Ovary (tissue), 10 donors: ENCODE measurements at places on chromosomes 2 and 18.
A peak's percentile ranks its signal among the peaks of the same experiment; 100 is the strongest.

- H3K36me3 ChIP-seq = no peaks in the 10 kb centered on the region
- no peak overlapping the region for H3K27ac ChIP-seq
- H3K4me1 ChIP-seq = no peaks in the 10 kb centered on the region
- DNase-seq = no peak
- H3K4me3 ChIP-seq = no peak overlapping the region
- no peaks in the 10 kb centered on the region for H3K27me3 ChIP-seq
Measured at GRCh38 chr18:34380326-34380725, 155.6 kb upstream of the NOL4 start.

- H3K27ac ChIP-seq = no peak overlapping the region
- no peak overlapping the region for H3K4me3 ChIP-seq
- no peaks in the 10 kb centered on the region for H3K4me1 ChIP-seq
Measured at GRCh38 chr18:10202845-10203321, 251.6 kb upstream of the APCDD1 start.

- no peak for DNase-seq
- no peak overlapping the region for H3K27ac ChIP-seq
- no peak overlapping the region for H3K4me3 ChIP-seq
- no peaks in the 10 kb centered on the region for H3K4me1 ChIP-seq
Measured at GRCh38 chr2:1581965-1582625, 162.2 kb downstream of the PXDN start.

GRCh38 chr2:17257189-17257909, 260.9 kb downstream of the RAD51AP2 start:
- no peaks in the 10 kb centered on the region for H3K27me3 ChIP-seq
- no peak for DNase-seq
- H3K4me3 ChIP-seq = no peak overlapping the region
- no peaks in the 10 kb centered on the region for H3K36me3 ChIP-seq

GRCh38 chr2:70344195-70344594, 42.3 kb upstream of the FAM136A start:
- no peaks in the 10 kb centered on the region for H3K4me1 ChIP-seq
- H3K36me3 ChIP-seq = no peaks in the 10 kb centered on the region
- H3K4me3 ChIP-seq = no peak overlapping the region
- H3K27ac ChIP-seq = no peak overlapping the region
- DNase-seq = no peak

DNA sequence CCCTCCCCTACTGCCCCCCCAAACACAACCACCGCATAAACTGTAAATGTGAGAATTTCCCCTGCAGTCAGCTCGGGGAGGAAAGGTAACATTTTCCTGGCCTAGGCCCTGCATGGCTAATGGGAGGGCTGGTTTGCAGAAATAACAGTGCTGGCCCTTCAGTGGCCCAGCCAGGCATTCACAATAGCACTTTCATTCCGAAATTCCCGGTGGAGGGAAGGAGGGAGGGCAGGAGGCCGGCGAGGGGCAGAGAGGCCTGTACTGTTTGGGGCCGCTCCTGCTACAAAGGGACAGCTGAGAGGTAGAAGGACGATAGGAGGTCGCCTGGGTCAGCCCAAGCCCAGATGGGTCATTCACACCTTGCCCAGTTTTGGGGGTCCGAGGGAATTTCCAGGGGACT, 11.3 kb downstream of the CYP26B1 start:
- H3K36me3 ChIP-seq = no peaks in the 10 kb centered on the region
- H3K4me1 ChIP-seq = no peaks in the 10 kb centered on the region
- peak; percentile 12 for DNase-seq
- no peaks in the 10 kb centered on the region for H3K27me3 ChIP-seq
- no peak overlapping the region for H3K4me3 ChIP-seq
- H3K27ac ChIP-seq = no peak overlapping the region

GRCh38 chr2:98821629-98822135, 90.8 kb upstream of the MGAT4A start:
- H3K4me3 ChIP-seq = no peak overlapping the region
- H3K4me1 ChIP-seq = peaks cover 3% of the 10 kb centered on the region
- DNase-seq = no peak
- no peaks in the 10 kb centered on the region for H3K36me3 ChIP-seq

DNA sequence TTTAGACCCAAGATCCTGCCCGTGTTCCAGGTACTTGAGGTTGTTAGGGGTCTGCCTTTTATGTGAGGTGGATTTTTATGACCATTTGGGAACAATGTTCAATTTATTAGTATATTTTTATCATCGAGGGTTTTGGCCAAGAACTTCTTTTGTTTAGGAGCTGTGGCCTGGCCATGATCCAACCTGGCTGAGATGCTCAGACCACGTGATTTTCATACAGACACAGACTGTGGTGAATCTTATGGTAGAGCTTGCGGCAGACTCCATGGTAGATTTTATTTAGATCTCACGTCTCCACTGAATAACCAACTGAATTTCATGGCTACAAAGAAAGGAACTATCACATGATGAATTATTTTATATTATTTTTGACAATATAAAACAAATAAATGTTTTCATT, 405.5 kb upstream of the VWC2L start:
- H3K27me3 ChIP-seq = no peaks in the 10 kb centered on the region
- DNase-seq = no peak
- no peak overlapping the region for H3K27ac ChIP-seq
- no peaks in the 10 kb centered on the region for H3K4me1 ChIP-seq

GRCh38 chr2:179181002-179181401, 83.6 kb downstream of the SESTD1 start:
- H3K4me3 ChIP-seq = no peak overlapping the region
- no peaks in the 10 kb centered on the region for H3K36me3 ChIP-seq
- no peak for DNase-seq
- H3K27ac ChIP-seq = no peak overlapping the region
- H3K27me3 ChIP-seq = no peaks in the 10 kb centered on the region
